Stimulated activated naive CD8-positive, alpha-beta T cell treated with anti-CD3 and anti-CD28 coated beads, Interleukin-15, amount 100 ng/mL, for 72 hours (primary cell): ENCODE measurements at places on chromosomes 5 and 9.

DNA sequence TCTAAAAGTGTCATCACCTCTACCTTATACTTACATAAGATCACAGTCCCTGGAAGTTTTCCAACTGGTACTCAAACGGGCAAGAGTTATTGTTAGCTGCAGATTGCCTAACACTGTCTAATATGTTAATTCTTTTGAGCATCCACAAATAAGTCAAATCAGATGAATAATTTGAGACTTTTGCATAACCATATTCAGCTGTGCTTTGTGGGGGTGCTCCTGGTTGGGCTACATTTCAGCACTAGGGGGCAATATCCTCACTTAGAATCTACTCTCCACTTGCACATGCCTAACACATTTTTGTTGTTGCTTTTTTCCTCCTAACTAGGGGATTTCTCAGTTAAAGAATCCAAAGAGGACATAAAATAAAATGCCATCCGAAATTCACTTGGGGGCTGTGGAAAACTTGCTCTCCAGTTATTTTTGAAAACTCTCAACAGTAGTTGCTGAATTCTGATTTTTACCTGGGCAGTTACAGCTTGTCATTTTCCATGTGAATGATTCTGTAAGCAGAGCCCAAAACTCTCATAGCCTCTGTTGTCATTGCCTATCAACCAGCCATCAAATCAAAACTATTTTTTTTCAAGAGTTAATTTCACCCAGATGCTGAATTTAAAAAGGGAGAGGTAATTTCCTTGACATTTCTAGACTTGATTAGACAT, 71.5 kb downstream of the TRIM36 start:
- DNase-seq, result peak; percentile 30

DNA sequence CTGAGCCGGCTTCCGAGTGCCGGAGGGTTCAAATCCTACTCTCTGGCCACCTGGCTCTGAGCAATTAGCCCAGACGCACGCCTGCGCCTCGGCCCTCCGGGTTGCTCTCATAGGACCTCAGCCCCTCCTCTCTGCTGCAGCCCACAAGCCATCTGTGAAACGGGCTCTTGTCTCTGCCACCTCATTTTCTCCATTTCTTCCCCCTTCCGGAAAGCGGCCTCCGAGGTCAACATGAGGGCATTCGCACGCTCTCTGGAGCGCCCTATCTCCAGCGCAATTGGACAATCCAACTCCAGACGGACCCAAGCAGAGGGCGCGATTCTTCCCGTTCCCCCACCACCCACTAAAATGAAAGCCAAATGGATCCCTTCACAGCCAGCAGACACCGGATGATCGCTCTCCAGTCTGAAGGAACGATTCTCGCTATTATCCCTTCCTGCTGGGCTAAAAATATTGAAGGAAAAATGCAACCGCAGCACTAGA, 41.5 kb downstream of the VAV2 start:
- no peak for DNase-seq

DNA sequence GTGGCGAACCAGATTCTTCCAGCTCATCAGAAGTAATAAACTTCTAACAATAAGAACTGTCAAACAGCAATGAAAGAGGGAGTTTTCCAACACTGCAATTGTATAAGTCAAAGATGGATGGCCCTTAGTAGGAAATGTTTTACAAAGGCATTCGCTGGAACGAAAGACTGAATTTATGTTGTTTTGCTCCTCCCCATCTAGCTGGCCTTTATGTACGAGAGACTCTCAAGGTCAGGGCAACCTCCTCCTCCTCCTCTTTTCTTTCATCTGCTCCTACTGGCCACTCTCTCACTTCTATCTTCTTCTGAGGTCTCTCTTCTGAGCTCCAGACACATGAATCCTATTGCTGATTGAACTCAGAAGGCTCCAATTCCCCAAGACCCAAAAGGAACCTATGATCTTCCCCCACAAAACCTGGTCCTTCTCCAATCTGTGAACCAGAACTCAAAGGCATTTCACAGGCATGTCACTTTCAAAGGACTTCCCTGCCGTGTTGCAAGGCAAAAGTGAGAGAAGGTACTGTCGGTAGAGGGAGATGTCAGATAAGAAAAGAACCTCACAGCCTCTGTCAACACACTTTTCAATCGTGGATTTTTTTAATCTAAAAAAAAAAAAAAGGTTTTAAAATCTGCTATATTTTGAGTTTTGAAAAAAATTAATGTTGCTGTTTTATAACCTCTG, 28.5 kb upstream of the PUM3 start:
- DNase-seq, result no peak

- no peak for DNase-seq
Measured at GRCh38 chr5:14263699-14264098, 120.6 kb downstream of the TRIO start.

DNA sequence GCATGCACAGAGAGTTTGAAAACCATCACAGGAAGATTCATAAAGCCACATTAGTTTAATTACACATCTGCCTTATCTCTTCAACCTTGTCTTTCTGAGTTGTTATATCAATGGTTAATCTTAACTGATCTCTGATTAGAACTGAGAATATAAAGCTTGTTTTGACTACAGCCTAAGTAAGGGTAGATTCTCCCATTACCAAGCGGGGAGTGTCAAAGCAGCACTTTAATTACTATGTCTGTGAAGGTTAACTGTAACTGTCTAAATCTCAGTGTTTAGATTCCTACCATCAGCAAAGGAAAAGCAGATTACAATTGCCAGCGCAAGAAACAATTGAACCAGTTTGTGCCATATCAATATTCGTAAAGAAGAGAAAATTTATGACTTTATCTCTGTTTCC, 348.7 kb downstream of the CDH12 start:
- no peak for DNase-seq

GRCh38 chr9:127913682-127914081, 3.2 kb downstream of the ST6GALNAC4 start:
- no peak for DNase-seq

- no peak for DNase-seq
Measured at GRCh38 chr5:137604348-137605095, 105.4 kb upstream of the SPOCK1 start.

GRCh38 chr9:113361304-113362018, 12.1 kb downstream of the BSPRY start:
- no peak for DNase-seq

DNA sequence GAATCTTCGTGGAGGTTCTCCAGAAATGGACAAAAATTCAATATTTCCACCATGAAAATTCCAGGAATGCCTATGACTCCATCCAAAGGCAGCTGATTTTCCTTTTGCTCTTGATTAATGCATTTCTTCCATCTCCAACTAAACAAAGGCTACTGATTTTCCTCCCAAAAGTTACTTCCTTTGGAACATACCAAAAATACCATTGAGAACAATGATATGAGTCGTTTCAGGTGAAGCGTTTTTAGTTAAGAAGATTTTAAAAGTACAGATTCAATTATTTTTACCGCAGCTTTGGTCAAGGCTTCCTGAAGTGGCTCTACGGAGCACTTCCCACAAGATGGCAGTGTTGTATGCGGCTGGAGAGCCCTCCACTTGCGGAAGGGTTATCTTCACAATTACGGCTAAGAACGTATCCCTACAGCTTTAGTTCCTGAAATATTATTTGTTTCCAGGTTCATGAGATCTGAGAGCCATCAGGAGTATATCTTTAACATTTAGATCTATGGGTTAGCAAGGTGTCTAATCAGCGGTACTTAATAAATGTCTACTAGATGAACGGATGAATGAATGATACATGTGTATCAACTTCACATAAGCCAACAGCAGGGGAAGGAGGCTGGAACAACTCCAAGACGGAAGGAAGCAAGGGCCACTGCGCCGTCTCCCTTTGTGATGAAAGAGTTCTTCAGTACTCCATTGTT, 35.9 kb upstream of the ARSB start:
- peak; percentile 43 for DNase-seq

GRCh38 chr9:34588671-34589635, 571 bp downstream of the CNTFR start:
- no peak for DNase-seq

DNA sequence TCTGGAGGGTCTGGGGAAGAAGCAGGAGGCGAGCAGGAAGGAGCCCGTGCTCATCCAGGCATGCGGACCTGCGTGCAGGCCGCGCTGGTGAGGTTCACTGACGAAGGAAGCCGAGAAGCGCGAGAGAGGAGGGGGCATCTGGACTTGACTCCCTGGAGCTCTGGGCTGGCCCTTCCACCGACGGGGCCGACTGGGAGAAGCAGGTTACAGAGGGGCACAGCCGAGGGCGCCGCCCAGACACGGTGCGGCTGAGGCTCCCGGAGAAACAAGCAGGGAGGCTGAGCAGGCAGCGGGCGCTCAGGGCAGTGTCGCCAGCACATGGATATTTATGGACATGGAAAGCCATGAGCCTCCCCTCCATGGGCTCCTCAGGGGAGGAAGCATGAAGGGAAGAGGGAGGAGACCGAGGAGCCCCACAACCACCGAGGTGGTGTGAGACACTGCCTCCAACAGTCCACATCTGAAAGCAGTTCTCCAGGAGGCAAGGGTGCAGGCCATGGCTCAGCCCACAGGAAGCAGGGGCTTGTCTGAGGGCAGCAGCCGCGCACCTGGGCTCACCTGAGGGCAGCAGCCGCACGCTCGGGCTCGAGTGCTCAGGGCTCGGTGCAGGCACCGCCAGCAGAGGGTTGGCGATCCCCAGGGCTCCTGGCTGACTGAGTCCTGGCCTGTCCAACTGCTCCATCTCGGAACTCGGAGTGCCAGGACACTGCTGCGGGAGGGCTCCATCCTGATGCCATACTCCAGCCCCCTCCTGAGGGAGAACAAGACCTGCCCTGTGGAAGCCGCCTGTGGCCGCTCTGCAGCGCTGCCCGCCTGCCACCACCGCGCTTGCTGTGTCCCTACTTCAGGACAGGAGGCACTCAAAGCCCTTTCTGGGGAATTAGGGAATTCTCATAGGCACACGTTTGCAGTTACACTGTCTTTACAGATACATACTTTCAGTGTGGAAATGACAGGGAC, 15.7 kb upstream of the INPP5E start:
- DNase-seq, result no peak

- DNase-seq, result no peak
Measured at GRCh38 chr9:80496901-80497556, 925.3 kb downstream of the TLE4 start.

GRCh38 chr9:73643379-73644013, 491.8 kb downstream of the ANXA1 start:
- no peak for DNase-seq

DNA sequence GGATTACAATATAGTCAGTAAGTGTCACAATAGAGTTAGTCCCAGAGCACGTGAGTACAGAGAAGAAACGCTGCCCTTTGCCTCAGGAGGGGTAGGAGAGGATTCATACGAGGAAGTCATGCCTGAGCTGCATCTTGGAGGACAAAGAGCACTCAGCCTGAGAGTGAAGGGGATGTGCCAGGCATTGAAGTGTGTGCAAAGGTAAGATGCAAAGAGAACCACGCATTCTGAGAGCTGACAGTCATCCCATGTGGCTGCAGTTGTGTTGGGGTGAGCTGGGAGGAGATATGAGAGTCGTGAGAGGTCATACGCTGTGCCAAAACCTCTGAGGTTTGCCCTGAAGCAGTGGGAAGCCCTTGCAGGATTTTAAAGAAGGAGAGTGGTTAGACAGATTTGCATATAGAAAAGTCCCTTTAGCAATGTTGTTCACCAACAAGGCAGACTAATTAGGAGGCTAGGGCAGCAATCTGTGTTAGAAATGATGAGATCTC, 97.5 kb downstream of the PIP5K1B start:
- peak; percentile 28 for DNase-seq

GRCh38 chr9:121545875-121546423, 46.3 kb upstream of the GGTA1 start:
- DNase-seq, result peak; percentile 69

- DNase-seq, result peak; percentile 48
Measured at GRCh38 chr5:151097820-151098767, 17.3 kb upstream of the TNIP1 start.

DNA sequence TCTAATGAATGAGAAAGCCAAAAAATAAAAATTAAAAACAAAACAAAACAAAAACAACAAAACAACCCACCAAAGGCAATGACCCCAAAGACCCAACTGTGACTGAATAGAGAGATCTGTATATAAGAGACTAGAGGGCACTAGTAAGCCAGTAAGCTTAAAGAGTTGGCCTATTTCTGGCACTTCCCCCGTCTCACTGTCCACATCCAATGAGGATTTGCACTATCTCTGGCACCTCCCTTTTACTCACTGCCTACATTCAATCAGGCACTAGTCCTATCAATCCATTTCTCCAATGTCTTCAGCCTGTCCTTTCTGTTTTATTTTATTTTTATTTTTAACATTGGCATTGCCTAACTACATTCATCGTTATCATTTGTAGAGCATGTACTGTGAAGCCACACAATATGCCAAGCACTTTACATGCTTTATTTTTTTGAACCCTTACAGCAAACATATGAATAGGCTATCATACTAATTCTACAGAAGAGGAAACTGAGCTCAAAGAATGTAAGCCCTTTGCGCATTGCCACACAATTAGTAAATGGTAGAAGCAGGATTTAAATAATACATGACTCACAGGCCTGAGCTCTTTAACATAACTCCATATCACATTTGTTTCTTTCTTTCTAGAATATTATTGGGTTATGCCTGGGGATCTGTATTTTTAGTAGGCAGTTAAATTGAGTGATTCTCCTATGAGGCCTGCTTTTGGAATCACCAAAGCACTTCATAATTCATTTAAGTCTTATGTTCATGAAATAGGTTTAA, 70.0 kb downstream of the C6 start:
- no peak for DNase-seq

- DNase-seq, result no peak
Measured at GRCh38 chr9:112822618-112823017, 68.1 kb downstream of the SLC46A2 start.
